NCI-H748 treated with DMSO at 0.1 percent for 48 hours (cell line): ENCODE measurements at places on chromosomes 5 and 9.
A peak's percentile ranks its signal among the peaks of the same experiment; 100 is the strongest.

DNA sequence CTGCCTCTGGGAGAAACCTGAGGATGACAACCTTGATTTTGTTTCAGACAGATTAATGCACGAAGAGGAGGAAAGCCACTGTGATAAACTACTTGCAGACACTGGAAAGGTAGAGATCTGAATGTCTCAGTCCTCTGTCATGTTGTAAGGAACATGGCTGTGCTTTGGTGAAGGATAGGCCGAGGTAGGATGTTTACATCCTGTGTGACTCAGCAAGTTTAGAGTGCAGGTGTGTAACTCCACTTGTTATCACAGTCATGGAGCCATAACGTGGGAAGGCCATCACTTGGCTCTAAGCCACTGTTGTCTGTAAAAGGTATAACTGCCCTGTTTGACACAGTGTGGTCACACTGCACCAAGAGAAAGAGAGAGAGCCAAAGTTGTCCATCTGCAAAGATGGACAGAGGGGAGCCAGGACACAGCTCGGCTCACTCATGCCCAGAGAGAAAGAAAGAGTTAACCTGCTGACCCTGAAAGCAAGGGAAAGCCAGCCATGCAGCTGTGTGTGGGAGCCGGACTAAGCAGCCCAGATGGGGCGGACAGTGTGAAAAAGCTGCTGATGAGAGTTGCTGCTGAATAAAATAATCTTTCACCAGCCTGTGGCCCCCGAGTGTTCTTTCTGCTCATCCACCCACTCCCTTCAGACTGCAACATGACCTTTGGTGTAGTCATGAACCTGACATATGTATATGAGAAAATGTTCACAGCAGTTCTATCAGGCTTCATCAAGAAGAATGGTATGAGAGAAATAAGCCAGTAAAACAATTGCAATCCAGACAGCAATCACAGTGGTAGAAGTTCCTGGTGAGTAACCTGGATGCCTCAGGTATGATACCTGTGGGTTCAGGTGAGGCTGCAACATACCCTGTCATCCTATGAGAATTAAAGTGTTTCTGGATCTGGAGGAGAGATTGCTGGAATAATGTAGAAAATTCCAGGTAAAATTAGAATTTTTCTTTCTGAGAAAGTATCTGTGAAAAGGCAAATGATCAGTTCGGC is 115.9 kb downstream of the TARS1 start:
- DNase-seq: no peak

DNA sequence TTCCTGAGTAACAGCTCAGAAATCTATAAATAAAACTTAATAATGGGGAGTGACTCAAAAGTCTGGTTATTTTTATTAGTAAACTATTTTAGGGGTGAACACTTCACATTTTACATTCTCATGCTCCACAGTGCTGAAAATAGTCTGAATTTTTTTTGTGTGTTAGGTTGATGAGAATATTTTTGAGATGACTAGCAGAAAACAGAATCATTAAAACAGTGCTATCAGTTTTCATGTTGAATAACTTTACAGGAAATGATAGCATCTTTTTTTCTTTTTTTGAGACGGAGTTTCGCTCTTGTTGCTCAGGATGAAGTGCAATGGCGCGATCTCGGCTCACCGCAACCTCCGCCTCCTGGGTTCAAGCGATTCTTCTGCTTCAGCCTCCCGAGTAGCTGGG is 60.3 kb downstream of the TMC1 start:
- no peak for DNase-seq

DNA sequence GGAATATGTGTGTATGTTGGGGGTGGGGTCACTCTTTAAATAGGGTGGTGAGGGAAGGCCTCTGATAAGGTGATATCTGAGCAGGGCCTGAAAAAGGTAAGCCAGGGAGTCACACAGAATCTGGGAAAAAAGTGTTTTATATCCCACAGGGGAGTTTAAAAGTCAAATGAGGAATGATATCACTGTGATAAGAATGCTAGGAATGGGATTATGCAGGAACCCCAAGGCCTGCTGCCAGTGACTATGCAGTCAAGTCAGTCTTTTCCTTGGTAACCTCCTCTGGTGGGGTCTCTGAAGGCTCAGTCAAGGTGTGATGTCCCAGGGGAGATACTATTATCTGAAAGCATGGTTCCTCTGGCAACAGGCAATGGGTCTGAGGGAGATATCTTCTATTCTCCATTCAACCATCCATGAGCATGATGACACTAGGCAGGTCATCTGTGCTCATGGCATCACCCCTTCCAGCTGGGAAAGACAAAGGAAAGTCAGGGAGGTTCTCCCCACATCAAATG is 53.5 kb downstream of the GRIA1 start:
- DNase-seq: no peak

GRCh38 chr5:172379481-172379880 is 74.8 kb downstream of the SH3PXD2B start:
- no peak for DNase-seq

DNA sequence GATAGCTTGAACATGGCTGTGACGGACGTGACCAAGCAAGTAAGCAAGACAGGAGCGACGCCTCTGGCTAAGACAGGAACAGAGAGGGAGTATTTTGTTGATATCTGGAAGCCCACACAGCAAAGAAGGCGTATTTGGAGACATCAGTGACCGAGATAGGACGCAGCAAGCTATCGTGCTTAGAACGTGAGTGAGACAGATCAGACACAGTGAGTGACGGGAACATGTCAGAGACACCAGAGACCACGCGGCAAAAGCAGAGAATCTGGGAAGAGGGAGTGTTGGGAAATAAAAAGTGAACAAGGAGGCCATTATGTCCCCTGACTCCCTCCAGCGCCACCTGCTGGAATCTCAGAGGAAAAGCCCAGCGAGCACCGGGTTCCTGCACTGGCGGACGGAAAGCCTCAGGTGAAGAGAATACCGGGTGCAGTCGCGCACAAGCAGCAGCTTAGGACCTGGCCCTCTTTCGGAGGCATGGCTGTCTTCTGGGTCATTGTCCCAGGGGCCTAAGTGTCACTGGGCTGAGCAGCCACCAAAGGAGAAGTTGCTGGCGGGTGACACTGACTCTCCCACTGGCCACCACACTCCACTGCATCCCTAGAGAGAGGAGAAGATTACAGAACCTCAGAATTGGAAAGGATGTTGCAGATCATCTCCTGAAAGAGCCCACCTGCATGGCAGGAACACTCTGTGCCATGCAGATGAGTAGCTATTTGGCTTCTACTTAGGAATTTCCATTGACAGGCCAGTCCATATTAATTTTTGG is 99.1 kb downstream of the FBXO38 start:
- DNase-seq: no peak

DNA sequence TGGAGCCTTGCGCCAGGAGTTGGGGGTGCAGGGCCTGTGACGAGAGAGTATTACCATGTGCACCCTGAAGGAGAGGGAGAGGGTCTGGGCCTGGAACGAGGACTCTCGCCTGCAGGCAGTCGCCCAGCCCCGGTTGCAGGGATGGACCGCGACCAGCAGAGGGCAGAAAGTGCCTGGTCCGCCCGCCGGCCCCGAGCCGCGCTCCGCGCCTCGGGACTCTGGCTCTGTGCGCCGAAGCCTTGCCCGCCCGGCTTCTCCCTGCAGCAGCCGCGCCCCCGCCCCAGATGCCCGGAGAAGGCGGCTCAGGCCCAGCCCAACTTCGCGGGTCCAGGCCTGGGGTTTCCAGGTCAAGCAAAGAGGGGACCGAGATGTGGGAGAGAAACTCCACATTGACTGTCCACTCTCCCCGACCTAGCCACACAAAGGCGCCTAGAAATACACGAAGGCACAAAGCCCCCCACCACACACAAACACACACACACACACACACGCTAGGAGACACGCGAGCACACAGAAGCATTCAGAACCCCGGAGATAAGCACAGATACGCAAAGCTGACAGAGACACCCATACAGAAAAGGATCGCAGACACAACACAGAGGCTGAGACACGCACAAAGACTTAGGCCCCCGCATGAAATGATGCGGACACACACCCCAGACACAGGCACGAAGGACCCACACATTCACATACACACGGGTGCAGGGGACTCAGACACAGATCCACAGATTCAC is 2.0 kb upstream of the LMX1B start:
- DNase-seq: peak; percentile 68

GRCh38 chr9:85200726-85201404 is 531.3 kb downstream of the NTRK2 start:
- DNase-seq: no peak

DNA sequence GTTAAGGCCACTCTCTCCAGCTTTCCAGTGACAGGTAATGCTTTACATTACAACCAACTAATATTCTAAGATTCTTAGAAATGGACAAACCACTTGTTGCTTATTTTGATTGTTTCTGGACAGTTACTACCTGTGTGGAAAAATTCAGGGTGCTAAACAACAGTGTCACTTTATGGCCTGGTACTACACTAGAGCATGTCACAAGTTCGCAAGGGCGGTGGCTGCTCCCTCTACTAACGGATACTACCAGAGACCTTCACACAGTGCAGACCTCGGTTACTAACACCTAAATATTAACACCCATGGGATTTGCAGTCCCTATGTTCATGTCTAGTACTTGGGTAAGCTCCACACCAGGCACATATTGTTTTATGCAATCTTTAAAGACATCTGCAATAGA is 13.4 kb downstream of the HMGXB3 start:
- DNase-seq: no peak

DNA sequence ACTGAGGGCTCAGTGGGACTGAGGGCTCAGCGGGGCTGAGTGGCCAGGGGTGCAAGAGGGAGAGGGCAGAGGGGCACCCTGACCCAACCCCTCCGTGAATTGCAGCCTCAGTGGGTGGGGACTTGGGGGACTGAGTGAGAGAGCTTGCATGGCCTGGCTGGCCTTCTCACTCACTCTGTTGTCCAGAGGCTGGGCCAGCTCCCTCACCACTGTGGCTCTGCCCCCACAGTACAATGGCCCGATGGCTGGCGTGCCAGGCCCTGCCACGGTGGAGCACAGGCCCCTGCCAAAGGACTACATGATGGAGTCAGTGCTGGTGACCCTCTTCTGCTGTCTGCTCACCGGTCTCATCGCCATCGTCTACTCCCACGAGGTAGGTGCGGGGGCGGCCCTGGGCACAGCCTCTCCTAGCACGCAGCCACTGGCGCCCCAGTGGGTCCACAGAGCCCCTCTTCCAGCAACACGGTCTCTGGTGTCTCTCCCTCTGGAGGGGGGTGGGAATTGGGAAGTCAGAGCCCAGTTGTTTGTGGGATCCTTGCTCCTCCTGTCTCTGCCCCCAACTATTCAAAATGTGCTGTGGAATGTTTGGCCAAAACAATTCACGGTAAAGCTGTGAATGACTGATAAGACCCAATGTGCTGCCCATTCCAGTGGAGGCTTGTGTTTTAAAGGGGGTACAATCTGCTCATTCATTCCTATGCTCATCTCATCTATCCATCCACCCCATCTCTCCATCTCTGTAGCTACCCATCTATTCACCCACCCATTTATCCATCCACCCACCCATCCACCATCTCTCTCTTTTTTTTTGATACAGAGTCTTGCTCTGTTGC is 10.7 kb downstream of the PRRT1B start:
- no peak for DNase-seq

GRCh38 chr5:53253421-53253871 is 143.9 kb upstream of the MOCS2 start:
- no peak for DNase-seq

DNA sequence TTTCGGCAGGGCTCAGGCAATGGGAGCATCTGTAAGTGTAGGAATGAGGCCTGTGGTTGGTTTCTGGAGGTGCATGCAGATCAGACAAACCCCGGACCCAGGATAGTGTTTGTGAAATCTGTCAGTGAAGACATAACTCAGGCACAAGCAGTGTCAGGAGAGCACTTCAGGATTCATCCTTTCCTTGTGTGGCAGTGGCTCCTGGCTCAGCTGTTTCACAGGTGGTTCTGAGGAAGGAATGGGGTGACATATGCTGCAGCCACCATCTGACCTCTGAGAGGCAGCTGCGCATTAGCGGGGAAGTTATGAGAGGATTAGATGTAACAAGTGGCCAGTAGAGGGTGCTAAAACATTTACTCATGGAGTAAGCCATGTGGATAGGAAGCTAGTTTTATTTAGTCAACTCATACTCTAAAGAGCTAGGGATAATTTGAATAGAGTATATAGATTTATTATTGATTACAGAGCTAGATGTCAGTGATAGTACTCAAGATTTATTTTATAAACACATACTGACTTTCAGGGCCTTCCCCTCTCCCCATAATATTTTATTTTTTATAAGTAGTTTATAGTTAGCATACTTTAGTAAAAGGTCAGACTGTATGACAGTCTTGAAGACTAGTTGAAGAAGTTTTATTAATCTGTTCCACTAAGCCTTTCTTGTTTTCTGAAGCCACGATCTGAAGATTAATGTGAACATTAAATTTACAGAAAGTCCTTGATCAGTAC is 28.4 kb downstream of the NNT start:
- DNase-seq: peak; percentile 93

- no peak for DNase-seq
These were observed 83.0 kb upstream of the IFNE start for GRCh38 chr9:21565155-21565554.

GRCh38 chr5:171750311-171750788 is 35.3 kb upstream of the SMIM23 start:
- DNase-seq: no peak

GRCh38 chr5:179123491-179124272 is 63.5 kb downstream of the ZNF354C start:
- DNase-seq: no peak

- DNase-seq: peak; percentile 73
These were observed 116.9 kb upstream of the ARRDC3 start for GRCh38 chr5:91499943-91500531.

GRCh38 chr5:81766611-81767010 is 15.7 kb upstream of the SSBP2 start:
- DNase-seq: no peak

DNA sequence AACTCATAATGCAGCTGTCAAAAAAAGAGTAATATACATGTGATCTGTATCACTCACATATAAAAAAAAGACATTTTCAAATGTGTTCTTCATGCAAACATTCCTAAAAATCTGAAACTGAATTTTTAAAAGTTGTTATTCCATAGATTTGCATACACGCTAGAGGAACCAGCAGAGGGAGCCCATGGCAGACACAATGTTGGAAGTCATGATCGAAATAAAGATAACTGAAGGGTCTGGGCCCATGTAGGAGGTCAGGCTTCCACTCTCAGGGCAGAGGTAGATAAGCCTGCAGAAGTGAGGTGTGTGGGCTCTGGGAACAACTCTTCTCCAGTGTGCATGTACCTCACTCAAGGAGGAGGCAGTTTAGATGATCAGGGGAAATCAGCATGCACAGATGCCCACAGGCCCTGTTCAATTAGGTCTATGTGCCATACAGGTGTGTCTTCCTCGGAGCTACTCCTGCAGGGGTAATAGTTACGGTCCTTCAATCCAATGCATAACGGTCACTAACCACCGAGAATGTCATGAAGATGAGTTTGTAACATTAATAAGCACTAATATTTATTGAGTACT is 208.6 kb downstream of the EPB41L4A start:
- DNase-seq: peak; percentile 7
